ENCODE measurements at places on chromosomes 16 and 17. TPM values are rescaled to one million over a fixed set of nuclear protein-coding genes. Genes with fewer than 3 reads are reported as not detected.
A peak's percentile ranks its signal among the peaks of the same experiment; 100 is the strongest.

The NAGPA gene
- 9.7 TPM for total RNA-seq

The WNK4 gene
- 2.7 TPM for total RNA-seq

DNA sequence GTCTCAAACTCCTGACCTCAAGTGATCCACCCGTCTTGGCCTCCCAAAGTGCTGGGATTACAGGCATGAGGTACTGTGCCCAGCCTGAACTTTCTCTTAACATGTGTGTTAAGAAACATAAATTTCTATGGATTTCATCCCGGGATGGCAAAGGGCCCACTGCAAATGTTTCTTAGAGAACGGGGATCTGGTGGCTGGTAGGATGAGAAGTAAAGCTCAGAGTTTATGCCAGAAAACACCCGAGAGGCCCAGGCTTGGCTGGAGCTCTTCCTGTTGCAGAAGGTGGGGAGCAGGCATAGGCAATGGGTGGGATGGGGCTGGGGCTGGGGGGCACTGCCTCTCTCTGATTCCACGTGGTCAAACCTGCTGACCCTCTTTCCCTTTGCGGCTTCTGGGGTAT lies 5.6 kb upstream of the CARHSP1 start:
- DNase-seq: no peak

DNA sequence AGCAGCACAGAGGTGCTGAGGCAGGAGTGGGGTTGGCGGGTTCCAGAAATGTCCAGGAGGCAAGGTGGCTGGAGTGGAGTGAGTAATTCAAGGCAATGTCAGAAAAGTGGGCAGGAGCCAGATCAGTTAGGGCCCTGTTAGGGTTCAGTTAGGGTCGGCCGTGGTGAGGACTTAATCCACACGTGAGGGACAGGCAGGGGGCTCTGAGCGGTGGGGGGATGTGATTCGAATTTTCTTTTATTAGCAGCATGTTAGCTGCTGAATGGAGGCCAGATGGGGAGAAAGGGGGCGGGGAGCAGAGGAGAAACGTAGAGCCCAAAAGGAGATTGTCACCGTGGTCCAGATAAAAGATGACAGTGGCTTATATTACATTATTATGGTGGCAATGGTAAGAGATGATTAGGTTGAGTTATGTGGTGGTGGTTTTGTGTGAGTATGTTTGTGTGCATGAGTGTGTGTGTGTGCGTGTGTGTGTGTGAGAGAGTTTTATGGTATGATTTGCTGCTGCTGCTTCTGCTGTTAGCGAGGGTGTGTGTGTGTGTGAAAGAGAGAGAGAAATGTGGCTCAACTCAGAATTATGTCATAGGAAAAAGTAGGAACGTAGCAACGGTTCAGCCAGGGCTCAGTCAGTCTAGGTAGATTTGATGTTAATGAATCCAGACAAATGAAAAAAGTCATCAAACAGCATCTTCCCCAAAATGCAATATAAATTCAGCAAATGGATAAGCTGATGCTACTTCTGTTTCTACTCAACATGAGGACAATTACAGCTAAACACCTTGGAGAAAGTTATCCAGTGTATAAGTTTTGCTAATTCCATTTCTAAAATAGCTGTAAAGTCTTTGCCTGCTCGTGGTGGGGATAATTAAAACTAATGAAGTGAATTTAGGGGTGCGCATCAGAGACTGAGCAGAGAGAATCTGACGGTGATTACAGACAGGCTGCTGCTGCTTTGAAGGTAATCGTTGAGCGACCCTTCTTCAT lies 390.6 kb downstream of the HAPSTR1 start:
- no peak for DNase-seq

GRCh38 chr17:78343187-78343542 lies 16.7 kb downstream of the SOCS3 start:
- DNase-seq: no peak

The TP53TG3 gene
- not detected for total RNA-seq

DNA sequence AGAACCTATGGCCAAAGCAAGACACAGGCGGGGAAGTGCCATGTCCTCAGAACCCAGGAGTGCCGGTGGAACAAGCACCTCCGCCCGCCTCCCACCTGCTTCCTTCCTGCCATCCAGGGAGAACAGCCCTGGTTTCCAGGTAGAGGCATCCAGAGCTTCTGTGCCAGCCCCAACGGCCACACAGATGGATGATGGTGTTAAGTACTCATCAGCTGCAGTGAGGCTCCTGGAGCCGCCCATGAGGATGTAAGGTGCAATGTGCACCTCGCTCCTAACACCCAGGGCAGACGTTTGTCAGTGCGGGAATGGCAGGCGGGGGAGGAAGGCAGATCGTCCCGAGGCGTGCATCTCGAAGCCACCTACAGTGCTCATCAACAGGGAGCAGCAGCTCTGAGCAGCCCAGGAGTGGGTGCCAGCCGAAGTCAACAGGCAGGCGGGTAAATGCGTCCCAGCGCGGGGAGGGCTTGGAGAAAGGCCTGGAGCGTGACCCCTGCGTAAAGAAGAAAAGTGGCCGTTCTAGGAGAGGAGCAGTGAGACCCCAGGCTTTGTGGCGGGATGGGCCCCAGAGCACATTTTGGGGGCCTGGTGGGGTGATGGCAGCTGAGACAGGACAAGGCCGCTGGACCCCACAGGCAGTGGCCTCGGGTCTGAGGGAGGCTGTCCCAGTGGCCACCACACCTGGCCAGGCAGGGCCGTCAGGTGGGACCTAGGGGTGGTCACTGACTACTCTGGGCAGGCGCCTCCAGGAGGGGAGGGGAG lies 46.1 kb upstream of the ACSF3 start:
- peak; percentile 11 for DNase-seq

- no peak for DNase-seq
Observed at GRCh38 chr17:34920676-34921075, 40.6 kb downstream of the CCT6B start.

DNA sequence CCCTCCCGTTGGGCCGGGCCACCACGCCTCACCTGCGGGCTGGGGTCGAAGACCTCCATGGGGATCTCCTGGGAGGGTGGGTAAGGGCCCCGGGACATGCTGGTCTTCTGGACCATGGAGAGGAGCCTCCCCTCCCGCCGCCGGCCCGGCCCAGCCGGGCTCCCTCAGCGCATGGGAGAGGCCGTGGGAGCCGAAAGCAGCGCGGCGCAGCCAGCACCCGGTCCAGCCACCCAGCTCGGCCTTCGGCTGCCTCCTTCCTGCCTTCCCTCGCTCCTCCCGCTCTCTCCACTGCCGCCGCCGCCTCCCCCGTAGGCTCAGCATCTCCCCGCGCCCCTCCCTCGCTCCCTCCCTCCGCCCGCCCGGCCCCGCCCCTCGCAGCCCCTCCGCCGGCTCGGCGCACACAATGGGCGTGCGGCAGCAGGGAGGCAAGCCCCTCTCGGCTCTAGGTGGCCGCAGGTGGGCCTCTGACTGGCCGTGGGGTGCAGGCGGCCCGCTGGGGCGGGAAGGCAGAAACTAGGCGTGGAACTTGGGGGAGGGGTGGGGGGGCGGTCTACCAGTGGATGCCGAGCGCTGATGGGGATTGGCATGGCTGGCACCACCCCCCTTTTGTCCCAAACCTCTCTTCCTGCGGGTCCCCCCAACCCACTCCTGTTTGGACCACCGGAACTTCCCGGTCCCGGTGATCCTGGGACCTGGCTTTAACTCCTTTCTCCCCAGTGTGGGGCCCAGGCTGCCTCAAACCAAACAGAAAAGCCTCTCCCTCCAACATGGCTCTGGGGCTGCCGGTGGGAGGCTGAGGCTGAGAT lies at the start of gene CACNB1:
Gene CACNB1, minus strand, starts transcription at position 290 of the 806 bp plus-strand sequence. Its CDS starts 174 bp downstream, at position 116.
- peak; percentile 93 for DNase-seq

DNA sequence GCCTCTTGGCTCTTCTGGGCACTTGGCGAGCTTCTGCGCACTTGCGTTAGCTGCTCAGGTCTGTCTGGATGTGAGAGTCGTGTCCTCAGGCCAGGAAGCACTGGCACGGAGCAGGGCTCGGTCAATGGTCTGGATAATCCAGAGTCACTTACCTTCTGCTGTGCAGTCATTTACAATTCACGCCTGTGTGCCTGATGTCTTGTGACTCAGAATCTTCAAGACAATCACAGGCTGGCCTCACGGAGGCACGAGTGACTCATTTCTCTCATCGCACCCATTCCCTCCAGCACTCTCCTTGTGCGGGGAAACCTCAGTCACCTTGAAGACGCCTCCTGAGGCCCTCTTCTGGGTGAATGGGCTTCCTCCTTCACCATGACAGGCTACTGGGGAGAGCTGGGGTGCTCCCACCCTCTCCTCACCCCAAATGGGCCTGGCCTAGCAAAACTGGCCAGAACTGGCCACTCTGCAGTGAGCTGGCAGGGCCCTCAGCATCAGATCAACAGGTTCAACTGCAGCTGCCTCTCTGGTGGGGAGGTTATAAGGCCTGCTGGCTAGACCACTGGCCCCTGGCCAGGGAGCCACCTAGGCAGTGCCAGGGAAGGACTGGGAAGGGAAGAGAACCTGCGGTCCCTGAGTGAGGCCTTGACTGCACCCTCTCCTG lies 1.9 kb upstream of the CAPN15 start:
- no peak for DNase-seq

- peak; percentile 17 for DNase-seq
Observed at GRCh38 chr17:77498791-77499698, 358.3 kb downstream of the SEC14L1 start.

DNA sequence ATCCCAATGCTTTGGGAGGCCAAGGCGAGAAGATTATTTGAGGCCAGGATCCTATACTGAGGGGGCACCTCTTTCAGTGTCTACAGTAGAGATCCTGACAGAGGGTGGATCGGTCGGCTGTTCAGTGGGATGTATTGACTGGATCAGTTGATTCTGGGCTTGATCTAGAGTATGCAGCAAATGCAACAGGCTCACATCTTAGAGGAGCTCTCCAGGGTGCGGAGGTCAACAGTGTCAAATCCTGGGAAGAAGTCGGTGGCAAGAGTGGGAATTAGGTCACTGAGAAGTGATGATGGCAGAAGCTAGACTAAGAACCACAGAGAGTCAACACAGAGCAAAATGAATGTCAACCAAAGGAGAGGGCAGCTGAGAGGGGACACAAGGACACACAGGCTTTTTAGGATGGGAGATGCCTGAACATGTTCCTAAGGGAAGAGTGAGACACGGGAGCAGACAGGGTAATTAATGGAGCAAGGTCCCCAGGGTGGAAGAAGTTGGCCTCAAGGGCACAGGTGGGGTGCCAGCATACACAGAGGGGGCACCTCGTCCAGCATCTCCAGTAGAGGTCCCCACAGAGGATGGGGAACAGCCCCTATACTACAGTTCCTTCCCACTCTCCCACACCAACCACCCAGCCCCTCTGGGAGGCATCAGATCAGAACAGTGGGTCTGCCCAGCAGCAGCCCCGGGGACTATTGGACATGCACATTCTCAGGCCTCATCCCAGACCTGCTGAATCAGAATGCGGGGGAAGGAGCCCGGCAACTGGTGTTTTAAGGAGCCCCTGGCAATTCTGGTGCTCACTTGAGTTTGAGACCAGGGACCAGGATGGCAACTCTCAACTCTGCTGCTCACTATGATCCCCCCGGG lies 10.0 kb upstream of the CYTH1 start:
- DNase-seq: no peak

The C1QTNF8 gene
- not detected for total RNA-seq

DNA sequence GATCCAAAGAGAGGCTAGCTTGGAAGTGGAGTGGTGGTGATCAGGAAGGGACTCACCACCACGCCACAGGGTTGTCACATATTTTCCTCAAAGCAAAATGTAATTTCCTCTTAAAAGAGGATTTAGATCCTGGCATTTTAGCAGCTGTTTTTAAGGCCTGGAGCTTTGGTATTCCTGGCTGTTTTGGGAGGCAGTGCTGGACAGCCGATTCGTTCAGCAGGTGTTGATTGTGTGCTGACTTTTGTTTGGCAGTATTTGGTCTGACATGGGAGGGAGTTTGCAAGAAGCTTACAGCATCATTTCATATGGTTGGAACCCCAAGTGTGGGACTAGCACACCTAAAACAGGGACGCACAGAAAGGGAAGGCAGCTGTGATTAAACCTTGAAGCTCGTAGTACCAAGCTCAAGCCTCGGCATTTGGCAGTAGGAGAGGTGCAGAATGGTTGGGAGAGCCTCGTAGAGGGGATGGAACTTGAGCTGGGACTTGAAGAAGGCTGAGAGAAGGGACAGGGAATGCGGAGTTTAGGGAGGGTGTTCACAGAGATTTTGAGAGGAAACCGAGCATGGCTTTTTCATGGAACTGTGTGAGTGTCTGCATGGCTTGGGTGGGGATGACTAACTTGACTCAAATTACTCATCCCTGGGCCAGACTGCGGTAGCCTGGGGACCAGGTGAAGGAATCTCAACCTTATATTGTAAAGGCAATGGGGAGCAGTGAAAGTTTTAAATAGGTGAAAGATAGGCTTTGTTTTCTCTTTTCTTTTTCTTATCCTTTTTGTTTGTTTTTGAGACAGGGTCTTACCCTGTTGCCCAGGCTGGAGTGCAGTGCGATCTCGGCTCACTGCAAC lies 52.3 kb downstream of the RPTOR start:
- DNase-seq: no peak

- DNase-seq: no peak
Observed at GRCh38 chr16:89410322-89410721, 80.0 kb downstream of the ANKRD11 start.
